Forelimb muscle (tissue), 1 donor: ENCODE measurements at places on chromosomes 13 and 19. TPM values are rescaled to one million over a fixed set of nuclear protein-coding genes. Genes with fewer than 3 reads are reported as not detected.

GRCh38 chr13:110869805-110870706, 44.8 kb downstream of the ANKRD10 start:
- DNase-seq = peak; percentile 43

DNA sequence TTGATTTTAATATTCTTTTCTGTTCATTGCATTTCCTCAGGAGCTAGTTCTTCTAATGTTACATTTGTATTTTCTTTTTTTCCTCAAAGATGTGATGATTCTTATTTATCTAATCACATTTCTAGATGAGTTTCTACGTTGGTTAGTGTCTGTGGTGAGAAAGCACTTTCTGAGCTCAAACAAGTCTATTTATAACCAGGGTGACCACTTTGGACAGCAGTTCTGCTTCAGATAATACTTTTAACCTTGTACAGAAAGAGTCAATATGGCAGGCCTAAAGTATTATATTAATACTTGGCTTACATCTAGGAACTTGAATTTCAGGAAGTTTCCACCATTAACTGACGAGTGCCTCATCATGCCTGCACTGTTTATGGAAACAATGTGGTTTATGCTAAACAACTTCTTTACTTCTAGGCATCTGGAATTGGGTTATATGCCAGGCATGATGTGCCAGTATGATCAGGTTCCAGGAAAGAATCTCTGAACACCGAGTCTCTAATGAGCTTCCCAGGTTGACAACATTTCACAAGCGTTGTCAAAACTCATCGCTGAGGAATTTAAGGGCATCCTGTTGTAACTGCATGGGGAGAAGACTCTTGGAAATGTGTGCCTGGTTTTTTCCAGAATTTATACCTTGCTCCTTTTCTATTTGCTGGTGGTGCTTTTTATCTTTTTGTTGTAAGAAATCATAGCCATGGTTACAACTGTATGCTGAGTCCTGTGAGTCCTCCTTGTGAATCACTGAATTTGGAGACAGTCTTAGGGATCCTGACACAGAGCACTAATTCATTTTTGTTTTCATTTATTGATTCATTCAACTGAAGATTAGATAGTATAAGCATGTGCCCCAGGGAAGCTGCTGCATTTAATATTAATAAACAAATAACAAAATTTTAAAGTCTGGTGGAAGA, 344.4 kb upstream of the PCDH9 start:
- DNase-seq = no peak

- no peak for DNase-seq
Observed at GRCh38 chr13:51231456-51231855, 9.3 kb downstream of the FAM124A start.

- no peak for DNase-seq
Observed at GRCh38 chr13:42883771-42884467, 102.5 kb downstream of the FAM216B start.

DNA sequence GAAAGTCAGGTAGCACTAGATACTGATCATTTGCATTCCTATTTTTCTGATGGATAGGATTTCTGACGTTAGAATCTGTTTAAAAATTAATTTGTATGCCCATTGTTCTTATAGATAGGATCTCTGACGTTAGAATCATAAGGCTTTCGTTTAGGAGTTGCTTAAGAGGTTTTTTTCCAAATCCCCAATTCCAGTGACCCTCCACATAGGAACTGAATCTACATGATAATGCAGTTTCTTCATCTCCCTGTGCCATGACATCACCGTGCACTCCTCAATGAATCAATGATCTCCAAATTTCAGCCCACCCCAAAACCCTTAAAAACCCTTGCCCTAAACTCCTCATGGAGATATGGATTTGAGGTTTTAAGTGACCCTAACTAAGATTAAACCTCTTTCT, 87.2 kb downstream of the RXFP2 start:
- DNase-seq = no peak

The ZNF573 gene
- 13.8 TPM for polyA plus RNA-seq
